CD4-positive, alpha-beta T cell treated with Interleukin-15 for 4 hours (primary cell): ENCODE measurements at places on chromosomes 4 and X.

DNA sequence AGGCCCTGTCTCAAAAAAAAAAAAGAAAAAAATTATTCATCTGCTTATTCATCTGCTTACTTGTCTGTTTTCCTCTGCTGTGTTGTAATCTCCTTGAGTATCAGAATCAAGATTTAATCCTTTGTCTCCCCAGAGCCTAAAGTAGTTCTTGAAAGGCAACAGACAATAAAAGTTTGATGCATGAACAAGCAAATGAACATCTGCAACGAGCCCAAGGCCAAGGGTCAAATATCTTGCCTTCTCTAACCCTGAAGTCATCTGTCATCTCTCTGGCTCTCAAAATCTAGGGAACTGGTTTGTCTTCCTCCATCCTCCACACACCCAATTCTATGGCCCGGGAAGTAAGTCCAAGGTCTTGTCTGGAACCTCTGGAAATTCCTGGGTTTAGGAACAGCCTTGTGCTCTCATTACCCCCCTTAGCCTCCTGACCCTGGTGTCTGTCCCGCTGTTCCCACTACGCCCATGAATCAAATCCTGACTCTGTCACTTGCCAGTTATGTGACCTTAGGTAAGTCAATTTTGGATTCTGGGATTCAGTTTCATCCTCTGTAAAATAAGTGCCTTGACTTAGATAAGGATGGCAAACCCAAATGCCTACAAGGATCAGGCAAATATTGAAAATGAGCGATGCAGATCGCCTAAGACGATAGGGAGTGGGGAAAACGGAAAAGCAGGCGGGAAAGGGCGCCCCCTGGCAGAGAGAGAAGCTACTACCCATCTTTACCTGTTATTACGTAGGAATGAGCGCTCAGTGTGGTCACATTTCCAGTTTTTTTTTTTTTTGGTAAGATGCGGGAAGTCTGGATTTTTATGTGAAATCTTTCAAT is 102.7 kb upstream of the DHX15 start:
- peak; percentile 7 for DNase-seq

- DNase-seq = no peak
Measured at GRCh38 chr4:182385897-182386296, 142.7 kb downstream of the TENM3 start.

- DNase-seq = no peak
Measured at GRCh38 chr4:128658214-128658631, 151.3 kb upstream of the JADE1 start.

- DNase-seq = no peak
Measured at GRCh38 chr4:150582873-150583286, 929 bp downstream of the MAB21L2 start.

GRCh38 chr4:19403786-19404370 is 847.8 kb upstream of the SLIT2 start:
- no peak for DNase-seq

GRCh38 chr4:45578874-45579273 is 545.0 kb downstream of the GABRG1 start:
- DNase-seq = no peak

GRCh38 chr4:140109737-140110136 is 44.2 kb downstream of the MAML3 start:
- no peak for DNase-seq

DNA sequence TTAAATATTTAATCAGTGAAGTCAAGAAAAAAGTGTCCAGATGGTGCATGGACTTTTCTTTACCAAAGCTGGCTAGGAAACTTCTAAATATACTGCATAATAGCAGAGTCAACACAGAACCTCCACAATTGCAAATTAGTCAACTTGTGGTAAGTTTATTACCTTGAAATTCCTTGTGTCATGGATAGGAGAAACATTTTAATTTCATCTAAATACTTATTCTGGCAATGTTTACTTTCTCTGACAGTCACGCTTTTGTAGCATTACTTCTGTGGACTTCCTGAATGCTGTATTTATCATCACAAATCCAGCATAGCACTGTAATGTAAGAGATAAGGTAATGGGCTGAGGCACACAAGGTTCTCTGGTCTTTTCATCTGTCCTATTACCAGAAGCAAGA is 2266.1 kb downstream of the PCDH7 start:
- no peak for DNase-seq

- no peak for DNase-seq
Measured at GRCh38 chr4:126431049-126431448, 1116.3 kb downstream of the FAT4 start.

GRCh38 chrX:19855700-19856381 is 31.6 kb downstream of the SH3KBP1 start:
- DNase-seq = no peak
